ENCODE measurements at places on chromosomes 5 and 9.

DNA sequence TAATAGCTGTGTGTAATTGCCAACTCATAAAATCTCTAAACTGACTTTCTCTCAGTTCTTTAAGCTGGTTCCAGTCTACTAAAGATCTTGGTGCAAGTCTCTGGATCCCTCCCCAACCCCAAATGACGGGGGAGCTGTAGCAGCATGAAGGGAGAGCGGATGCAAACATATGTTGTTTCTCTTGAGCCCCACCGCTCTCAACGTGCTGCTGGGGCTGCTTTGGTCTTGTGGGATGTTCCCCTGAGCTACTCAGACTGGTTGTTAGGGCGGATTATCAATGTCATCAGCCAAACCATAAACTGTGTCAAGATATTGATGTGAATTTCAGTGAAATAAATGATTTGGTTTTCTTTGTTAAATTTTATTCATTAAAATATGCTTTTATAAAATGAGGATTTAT, 40.9 kb upstream of the APC start:
- no peak for DNase-seq

GRCh38 chr5:139659695-139660101, 11.5 kb downstream of the CXXC5 start:
- DNase-seq, result peak; percentile 76

DNA sequence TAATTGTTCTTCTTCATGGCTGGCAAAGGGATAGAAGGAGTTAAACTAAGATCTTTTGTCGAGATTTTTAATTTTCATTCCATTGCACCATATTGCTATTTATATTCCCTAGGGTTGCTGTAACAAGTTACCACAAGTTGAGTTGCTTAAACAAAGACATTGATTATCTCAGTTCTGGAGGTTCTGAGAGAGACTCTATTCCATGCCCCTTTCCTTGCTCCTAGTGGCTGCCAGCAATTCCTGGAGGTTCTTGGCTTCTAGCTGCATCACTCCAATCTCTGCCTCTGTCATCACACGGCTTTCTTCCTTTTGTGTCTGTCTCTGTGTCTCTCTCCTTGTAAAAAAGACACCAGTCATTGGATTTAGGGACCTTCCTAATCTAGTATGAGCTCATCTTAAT, 136.6 kb upstream of the DAB2 start:
- DNase-seq, result no peak

- DNase-seq, result peak; percentile 96
Measured at GRCh38 chr9:13942695-13943094, 371.2 kb downstream of the NFIB start.

- no peak for DNase-seq
Measured at GRCh38 chr5:132057498-132058255, 2.8 kb upstream of the IL3 start.

GRCh38 chr5:10513501-10514442, 50.1 kb upstream of the ANKRD33B start:
- peak; percentile 97 for DNase-seq

DNA sequence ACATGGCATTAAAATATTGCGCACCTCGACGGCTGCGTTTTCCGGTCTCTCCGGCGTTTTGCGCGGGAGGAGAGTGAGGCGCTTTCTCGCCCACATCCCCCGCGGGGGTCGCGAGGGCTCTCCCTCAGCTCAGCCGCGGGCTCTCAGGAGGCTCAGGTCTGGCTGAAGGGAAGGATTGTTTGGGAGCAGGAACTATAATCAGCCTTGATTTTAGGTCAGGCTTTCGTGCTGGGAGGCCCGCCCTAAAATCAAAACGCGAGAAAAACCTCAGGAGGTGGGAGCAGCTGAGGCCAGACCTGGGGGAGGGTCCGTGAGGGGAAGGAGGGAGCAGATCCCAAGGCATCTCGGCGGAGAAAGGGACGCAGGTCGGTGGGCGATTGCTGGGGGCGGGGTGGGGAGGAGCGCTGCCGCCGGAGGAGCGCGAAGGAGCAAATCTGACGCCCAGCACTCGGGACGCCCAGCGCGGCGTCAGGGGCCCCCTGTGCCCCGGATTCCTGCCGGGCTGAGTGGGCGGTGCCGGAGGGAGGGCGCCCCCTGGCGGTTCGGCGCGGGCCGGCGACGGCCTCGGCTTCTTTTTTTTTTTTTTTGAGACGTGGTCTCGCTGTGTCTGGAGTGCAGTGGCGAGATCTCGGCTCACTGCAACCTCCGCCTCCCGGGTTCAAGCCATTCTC, 18.7 kb upstream of the RNF130 start:
- DNase-seq, result peak; percentile 79

- peak; percentile 43 for DNase-seq
Measured at GRCh38 chr9:20358207-20358606, 264.1 kb downstream of the MLLT3 start.

DNA sequence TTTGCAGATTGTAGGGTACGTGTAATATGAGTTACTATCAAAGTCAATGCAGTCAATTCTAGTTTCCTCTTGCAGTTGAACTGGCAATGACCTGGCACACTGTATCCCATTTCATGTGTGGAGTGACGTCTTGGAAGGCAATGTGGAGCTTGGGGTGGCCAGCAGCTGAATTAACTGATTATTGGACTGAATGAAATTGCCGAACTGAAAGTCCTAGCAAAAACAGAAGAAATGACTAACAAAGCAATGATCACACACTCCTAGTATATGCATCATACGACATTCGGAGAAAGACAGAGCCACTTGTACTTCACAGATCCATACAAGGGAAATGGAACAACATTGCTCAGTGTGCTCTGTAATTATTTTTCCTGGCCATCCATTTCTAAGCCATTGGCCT, 259.1 kb upstream of the DAPK1 start:
- DNase-seq, result no peak

DNA sequence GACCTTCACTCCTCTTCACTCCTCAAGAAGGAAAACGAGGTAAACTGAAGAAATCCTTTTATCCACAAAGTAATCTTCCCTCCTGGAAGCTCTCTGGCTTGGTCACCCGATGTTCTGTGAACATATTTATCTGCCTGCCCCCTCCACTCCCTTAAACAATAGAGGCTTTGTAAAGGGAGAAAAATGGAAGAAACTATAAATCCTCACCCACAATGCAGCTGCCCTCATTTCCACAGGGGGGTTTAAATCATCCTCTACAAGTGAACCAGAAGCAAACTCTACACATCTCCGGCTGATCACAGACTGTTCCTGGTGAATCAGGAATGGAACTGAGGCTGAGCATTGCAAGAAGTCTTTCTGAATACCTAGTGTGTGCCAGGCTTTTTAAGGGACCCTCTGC, 7.2 kb downstream of the INSYN2B start:
- DNase-seq, result no peak

DNA sequence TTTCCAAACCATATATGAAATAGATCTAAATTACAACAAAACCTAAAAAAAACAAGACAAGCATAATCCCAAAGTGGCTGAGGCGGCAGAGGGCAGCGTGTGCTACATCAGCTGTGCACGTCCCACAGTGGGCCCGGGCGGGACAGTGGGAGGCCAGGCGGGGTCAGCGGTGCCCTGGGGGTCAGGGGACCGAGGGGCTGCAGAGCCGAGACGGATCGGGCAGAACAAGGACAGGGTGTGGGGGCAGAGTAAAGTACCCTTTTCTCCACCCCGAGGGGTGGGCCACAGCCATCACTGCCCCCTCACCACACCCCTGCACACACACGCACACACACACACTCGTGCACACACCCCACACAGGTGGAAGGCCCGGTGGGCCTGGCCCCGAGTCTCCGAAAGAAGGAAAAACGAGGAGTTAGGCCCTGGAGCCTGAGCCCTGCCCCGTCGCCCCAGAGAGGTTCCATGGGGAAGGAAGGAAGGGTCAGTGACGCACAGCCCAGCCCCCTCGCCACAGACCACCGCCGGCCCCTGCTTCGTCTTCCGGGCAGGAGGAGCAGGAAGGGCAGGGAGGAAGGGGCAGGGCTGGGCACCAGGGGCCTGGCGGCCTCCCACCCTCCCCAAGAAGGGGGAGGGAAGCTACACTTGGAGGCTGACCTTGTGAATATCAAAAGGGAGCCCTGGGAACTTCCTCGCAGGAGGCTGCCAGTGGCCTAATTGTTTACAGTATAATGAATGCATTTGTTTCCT, 49.6 kb upstream of the UBAC1 start:
- DNase-seq, result no peak

DNA sequence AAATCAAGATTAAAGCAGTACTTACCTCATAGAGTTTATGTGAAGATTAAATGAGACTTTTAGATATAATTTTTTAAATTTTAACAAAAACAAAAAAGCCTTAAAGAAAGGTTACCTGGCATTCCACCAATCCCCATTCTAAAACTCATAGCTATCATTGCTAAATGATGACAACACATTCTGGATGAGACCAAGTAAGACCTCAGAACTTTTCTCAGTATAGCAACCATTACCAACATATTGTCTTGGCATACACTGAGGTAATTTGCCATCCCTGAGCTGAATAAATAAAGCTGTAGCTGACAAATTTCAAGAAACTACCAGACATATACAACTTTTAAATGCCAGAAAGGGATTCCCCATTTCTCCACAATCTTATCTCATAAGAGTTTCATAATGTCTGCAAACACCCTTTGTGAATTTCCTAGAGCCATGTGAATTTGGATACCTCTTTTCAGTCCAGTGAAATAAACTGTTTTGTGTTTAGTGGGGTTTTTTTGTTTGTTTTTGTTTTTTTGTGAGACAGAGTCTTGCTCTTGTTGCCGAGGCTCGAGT, 29.5 kb downstream of the RANBP3L start:
- DNase-seq, result peak; percentile 8

GRCh38 chr9:130138791-130139190, 33.4 kb upstream of the NCS1 start:
- DNase-seq, result peak; percentile 98

GRCh38 chr9:125492719-125493118, 214.3 kb downstream of the MAPKAP1 start:
- no peak for DNase-seq

- DNase-seq, result no peak
Measured at GRCh38 chr9:120299785-120300184, 280.2 kb downstream of the CDK5RAP2 start.

DNA sequence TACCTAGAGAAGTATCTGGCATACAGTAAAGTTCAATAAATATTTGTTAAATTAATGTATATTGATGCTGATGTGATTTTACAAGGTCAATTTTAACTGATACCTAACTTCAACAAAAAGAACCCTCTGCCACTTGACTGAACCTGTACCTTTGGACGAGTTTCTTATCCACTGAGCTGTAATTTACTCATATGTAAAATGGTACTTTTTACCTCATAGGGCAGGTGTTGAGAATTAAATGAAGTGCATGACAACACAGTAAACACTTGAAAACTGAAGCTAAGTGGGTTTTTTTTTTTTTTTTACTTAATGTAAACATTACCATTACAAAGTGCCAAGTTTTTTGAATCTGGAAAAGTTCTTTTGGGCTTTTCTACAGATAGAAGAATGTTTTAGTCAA, 15.4 kb downstream of the NIPSNAP3B start:
- DNase-seq, result no peak

- DNase-seq, result peak; percentile 78
Measured at GRCh38 chr5:131270809-131271208, 7.0 kb downstream of the CDC42SE2 start.

GRCh38 chr5:132104556-132104955, 31.0 kb downstream of the CSF2 start:
- peak; percentile 25 for DNase-seq

- no peak for DNase-seq
Measured at GRCh38 chr9:130321539-130321938, 56.0 kb downstream of the HMCN2 start.

DNA sequence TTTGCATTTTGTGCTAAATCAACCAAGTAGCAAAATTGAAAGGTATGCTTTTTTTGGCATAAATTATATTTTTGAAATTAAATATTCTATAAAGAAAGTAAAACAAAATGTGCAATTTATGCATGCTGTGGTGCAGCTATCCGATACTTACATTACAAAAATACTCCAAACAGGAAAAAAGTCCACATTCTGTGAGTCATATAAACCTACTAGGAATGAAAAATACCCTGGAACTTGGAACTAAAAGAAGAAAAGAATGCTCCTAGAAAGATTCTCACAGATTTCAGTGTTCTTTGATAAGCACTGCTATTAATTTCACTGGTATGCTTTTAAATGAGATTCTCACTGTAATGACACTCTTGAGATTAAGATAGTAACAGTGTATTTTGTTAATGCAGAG, 92.6 kb downstream of the OSMR start:
- DNase-seq, result peak; percentile 15

- DNase-seq, result no peak
Measured at GRCh38 chr5:181205761-181206649, 1.0 kb upstream of the TRIM7 start.

GRCh38 chr9:126722922-126723806, 81.7 kb upstream of the ZBTB43 start:
- DNase-seq, result peak; percentile 10

DNA sequence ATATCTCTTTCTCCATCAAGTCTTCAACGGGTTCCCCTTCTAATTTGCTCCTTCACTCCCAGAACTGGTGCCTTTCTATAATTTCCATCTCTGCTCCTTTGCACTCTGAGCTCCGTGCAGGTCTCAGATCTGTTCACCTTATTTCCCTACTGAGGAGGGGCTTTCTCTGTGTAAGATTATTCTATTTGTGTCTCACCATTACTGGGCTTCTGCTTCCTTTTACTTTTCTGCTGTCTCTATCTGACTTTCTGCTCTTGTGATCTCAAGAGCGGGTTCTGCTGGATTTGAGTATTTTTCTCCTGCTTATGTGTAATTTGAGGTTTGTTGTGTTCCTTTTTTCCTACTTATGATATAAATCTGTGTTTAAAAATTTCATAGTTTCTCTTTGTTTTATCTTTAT, 117.5 kb downstream of the PCSK5 start:
- DNase-seq, result no peak

DNA sequence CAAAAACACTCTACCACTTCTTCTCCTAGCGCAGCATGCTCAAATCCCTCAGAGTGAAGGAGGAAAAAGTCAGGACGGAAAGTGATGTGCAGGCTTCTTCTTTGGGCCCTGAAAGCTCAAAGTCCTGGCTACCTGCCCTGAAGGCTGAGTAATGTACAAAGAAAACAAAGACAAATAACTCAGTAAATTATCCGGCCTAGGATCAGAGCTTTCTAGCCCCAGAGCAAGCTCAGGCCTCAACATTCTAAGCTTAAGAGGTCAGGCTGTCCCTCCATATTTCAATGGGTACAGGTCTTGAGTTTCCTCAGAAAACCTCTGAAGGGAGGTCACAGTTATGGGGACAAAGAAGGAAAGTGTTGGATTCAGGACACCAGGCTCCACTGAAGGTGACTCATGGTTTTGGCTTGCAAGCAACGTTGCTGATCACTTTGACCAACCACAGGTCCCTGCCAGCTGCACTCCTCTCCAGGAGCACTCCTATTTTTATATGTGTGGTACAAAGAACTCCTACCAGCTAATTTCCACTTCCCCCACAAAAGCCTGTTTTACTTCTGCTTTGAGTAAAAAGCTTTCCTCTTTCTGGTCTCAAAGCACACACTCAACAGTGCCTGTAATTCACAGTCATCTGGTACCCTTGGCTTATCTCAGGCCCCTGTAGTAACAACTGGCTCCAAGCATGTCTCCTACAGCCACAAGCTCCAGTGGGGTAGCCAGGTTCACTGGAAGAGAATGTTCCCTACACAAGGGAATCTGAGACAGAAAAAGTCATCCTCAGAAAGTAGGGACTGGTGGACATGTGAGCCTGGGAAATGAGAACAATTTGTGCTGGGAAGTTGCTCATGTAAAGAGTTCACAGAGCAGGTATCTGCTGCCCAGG, 115.7 kb downstream of the UGCG start:
- peak; percentile 94 for DNase-seq
